ENCODE measurements at places on chromosomes 4 and X. TPM values are rescaled to one million over a fixed set of nuclear protein-coding genes. Genes with fewer than 3 reads are reported as not detected.

DNA sequence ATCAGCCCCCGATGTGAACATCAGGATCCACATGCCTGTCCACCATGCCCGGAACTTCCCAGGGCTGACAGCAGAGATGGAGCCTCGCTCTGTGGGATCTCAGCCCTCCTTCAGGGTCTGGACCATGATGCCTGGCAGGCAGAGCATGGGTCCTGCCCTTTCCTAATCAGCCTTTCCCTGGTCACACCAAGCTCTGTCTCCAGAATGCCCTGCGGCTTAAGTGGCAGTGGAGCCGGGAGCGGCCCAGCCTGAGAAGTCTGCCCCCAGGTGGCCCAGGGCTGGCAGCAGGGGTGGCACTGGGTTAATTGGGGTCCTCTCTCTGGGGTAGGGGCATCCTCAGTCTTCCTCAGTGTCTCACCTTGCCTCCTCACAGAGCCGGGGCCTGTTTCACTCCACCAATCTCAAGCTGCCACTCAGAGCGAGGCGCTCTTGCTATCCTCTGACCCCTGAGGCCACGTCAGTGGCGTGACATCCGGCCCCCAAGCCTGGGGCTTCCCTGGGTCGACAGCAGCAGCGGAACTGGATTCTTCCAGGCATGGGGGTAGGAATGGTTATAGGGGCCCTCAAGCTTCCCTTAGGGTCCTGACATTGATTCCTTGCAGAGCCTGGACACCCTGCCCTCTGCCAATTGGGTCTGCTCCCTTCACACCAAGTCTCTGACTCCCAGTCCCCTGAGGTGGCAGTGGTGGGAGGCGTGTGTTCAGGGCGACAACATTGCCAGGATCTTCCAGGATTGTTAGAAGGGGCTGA is 20.8 kb upstream of the TMEM185A start:
- no peak for DNase-seq

GRCh38 chrX:25295466-25295865 is 279.7 kb upstream of the ARX start:
- no peak for DNase-seq

DNA sequence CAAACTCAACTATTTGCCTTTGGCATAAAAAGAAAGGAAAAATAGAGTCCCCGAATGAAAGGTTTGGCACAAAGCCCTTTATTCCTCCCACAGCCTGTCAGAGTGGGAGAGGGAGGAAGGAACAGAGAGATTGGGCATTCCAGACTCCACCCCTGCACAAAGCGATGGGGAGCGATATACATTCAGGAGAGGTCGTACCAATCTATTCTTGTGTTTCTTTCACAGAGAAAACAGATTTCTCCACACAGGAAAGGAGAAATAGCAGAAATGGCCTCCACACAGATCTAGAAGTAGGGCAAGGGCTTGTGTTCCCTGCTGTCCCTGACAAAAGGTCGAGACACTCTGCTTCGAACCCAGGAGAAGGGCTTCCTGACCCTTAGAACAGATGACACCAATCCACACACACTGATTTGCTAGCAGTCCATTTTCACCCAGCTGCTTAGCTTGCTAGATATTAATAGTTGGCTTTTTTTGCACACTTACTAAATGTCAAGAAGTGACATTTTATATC is 197.4 kb downstream of the MAML3 start:
- no peak for DNase-seq

- DNase-seq, result no peak
Measured at GRCh38 chr4:41866799-41867677, 68.2 kb upstream of the TMEM33 start.

DNA sequence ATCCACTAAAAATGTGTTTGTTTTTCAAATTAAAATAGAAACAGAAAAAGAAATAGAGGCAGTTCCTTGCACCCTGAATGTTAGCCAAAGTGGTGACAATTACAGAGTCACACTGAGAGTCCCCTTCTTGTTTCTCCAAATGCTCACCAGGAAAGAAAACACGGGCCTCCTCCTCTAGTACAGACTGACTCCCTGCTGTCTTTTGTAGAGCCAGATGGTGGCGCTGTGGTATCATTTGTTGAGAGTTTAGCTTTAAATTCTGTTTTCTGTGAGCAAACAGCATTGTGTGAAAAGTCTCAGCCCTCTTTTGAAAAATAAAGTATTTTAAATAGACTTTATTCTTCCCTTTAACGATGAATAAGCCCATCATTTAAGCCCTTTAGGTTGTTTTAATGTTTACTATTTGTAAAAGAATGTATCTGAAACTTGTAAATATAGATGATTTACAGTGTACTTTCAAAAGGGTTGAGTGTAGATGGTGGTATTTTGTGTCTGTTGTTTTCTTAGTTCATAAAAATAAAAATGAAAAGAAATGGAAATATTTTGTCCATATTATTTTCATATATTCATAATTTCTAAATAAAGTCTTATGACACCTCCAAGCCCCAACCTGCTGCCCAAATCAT is 36.9 kb upstream of the ATOH1 start:
- DNase-seq, result peak; percentile 48

DNA sequence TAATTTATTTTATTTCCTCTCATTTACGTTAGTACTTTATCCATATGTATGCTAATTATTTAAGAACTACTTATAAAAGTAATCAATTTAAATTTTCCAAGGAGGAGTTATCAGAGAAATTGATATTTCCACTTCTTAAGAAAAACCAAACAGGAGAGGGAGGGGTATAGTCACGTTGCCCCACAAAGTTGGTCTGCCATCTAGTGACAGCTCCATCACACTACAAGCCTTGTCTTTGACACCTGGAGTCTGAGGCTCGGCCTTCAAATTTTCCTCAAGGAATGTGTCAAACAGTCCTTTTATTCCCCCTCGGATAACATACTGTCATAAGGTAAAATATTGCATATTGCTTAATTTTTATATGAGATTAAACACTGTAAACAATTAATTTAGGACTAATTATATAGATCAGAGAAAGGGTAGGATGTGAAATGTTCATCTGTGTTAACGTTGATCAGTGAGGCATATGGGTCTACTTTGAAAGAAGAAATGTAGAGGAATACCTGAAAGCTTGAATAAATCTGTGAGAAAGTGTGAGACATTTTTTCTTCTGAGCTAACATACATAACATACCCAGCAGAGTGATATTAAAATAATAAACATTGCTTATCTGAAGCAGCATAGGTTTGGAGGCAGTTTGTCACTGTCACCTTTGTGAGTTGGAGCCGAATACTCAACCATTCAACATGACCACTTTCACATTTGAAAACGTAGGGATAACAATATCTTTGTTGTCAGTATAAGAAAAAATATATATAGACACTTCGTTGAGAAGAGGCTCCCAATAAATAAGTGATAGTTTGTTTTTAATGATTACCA is 114.4 kb downstream of the GLRA3 start:
- DNase-seq, result no peak

DNA sequence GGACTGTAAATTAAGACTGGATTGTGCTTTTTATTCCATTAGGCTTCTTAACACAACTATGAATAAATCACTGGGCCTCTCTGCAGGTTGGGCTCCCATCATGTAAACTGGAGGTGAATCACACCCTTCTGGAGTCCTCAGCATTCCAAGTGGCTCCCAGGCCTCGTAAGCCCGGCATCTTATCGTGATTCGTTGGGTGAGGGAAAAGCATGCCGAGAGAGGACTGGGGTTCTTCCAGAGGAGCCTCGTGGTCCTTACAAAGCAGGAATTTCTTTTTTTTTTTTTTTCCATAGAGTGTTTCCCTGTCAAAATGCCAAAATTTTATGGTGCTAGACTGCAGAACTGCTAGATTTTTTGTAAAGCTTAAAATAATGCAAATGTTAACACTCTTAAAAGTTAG is 20.0 kb downstream of the CLDN22 start:
- no peak for DNase-seq

- DNase-seq, result no peak
Measured at GRCh38 chr4:37999000-37999716, 39.0 kb downstream of the PTTG2 start.

DNA sequence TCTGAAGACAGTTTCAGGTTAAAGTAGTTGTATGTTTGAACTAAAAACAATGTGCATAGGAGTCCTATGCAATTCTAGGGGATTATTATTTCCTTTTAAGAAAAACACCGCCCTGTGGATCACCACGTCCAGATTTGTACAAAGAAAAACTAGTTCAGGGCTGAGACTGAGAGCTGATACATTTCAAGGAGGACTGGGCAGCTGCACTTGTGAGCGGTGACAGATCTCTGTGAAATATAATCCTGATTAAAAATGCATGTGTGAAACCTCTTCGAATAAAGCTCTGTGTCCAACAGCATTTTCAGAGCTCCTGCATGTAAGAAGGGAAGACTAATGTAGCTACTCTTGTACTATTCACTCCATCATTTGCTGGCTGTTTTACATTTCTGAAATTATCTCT is 365.8 kb upstream of the PITX2 start:
- no peak for DNase-seq

GRCh38 chr4:139833151-139833910 is 167.7 kb downstream of the MGST2 start:
- no peak for DNase-seq

DNA sequence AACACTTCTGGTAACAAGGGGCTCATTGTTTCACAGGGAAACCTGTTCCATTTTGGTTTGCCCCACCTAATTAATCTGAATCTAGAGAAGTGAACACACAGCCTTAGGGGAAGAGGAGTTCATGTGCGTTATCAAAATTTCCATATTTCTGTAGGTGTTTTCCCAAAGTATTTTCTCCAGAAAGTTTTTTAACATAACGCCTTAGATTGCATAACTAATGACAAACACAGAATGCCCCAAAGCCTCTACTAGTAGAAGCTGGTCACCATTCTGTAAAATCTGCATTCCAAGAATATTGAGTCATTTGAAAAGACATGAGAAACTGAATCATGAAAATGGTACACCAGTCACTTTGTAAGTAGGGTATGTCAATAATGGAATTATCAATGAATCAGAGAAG is 41.1 kb downstream of the IL13RA2 start:
- DNase-seq, result no peak

DNA sequence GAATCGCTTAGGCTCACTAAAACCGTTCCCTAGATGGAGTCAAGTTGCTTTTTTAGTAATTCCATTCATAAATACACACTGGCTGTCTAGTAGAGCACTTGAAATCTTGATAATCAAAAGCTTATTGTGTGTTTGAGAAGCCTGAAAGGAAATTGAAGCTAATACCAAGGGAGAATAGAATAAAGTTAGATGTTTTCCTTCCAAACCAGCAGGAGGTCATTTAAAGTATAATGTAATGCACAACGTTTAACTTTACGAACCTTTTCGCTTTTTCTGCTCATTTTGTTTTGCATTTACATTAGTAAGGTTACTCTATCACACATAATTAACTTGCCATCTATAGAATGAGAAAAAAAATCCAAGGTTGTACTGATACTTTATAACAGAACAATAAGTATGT is 440.9 kb downstream of the NKX6-1 start:
- no peak for DNase-seq

- no peak for DNase-seq
Measured at GRCh38 chrX:122087341-122087740, 1039.9 kb downstream of the GLUD2 start.

- DNase-seq, result no peak
Measured at GRCh38 chr4:17587094-17587822, 10.3 kb downstream of the LAP3 start.

DNA sequence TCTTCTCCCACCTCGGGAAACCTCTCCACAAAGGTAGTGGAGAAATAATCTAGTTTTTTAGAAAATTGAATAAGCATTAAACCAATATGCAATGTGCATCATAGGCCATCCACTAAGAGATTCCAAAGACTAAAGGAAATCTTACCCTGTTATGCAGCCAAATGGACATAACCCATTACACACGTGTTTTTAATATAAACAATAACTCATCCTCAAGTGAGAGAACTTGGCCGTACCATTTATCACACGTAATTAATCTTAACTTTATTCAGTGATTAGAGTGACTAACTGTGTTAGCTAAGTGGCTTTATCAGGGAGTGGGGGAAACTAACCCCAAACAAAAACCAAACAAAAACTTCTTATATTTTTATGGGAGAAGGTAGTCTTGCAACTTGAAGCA is 57.8 kb downstream of the AFM start:
- no peak for DNase-seq

- no peak for DNase-seq
Measured at GRCh38 chrX:46856483-46856882, 19.6 kb downstream of the RP2 start.

NHSL2 gene
- 1.3 TPM for total RNA-seq

USP9X gene
- total RNA-seq, result 44.5 TPM

CACNA1F gene
- not detected for total RNA-seq

ABLIM2 gene
- total RNA-seq, result 3.6 TPM

S100P gene
- total RNA-seq, result 2.3 TPM

All from left lobe of liver (tissue), 2 donors.